ENCODE measurements at places on chromosomes 11 and 22.

DNA sequence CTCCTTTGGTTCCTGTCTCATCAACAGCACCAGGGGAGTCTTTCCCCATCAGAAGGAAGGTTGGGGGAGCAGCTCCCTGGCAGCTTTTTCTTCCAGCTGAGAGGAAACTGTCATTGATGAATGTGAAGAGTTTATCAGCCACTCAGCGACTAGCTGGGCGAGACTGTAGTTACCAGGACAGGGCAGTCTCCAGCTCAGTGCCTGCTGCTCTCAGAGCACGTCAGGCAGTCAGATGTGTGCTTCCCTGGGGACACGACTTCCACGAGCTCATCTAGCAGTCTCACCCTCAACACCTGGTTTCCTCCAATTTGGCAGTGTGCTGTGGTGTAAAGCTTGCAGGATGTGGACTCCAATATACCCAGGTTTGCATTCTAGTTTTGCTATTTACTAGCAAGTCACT, 12.5 kb upstream of the C1QTNF4 start:
- DNase-seq: no peak

- no peak for DNase-seq
Measured at GRCh38 chr11:128285321-128285720, 302.0 kb downstream of the ETS1 start.

GRCh38 chr22:40123387-40123786, 54.3 kb upstream of the TNRC6B start:
- no peak for DNase-seq

- DNase-seq: no peak
Measured at GRCh38 chr11:4851033-4851432, 2.0 kb upstream of the OR51S1 start.

GRCh38 chr11:121483805-121484480, 31.2 kb upstream of the SORL1-AS1 start:
- DNase-seq: no peak

DNA sequence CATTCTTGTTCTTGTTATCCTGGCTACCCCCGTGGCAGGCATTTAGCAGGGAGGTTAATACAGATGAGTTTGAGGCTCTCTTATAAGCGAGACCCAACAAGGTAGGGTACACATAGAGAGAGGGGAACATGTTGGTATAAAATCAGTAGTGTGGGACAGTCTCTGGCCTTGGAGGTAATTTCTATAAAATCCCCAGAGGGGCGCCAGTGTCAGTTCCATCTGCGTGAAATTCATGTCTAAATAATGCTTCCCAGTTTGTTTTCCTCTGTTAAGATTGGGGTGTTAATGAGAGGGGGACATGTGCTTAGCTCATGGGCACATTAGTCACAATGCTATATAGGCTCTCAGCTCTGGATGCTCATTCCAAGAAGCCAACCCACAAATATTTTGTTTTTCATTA, 150.7 kb downstream of the MYO18B start:
- DNase-seq: no peak

DNA sequence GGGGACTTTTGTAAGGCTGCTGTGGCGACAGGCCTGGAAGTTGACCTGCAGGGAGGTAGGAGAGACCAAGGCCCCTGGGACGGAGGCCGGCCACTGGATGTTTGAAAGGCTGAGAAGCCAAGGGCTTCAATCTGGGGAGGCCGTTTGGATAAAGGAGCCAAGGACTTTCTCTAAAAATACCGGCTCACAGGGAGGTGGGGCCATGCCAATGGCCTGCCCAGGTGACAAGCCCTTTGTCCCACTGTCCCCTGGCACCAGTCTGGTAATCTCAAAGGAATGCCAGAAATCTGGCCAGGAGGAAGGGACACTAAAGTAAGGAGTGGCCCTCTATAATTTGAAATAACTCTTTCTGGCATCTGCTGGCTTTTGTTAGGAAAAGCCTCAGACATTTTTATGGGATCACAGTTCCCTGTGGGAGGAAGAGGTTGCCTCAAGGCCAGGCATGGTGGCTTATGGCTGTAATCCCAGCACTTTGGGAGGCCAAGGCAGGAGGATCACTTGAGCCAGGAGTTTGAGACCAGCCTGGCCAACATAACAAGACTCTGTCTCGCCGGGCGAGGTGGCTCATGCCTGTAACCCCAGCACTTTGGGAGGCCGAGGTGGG, 1.9 kb upstream of the CHKA start:
- no peak for DNase-seq

DNA sequence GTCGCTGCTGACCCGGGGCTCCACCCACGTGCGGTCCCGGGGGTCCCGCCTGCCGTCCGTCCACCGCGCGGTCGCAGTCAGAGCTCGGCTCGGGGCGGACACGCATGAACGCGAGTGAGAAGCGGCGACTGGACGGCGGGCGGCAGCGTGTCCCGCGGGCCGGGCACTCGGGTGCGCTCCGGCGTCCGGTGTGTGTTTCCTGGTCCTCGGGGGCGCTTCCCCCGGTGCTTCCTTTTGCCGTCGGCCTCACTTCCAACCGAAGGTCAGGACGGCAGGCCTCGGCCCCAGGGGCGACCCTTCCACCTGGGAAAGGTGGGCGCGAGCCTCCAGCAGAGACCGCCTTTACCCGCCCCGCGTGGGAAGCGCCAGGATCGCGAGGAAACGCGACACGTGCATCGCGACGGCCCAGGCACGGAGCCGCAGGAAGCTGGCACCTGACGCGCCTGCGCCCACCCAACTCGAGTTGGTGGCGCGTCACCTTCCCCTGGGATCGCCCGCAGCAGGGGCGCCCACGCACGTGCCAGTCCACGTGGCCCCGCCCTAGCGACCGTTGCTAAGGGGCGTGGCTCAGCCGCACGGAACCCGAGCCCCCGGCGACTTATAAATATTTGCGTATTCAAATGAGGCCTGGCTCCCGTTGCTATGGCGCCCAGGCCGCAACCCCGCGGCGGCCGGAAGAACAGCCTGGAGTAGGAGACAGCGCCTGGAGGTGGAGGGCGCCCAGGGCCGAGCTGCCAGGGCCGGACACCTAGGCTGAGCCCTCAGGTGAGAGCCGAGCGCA, at the start of gene LRRC56:
Gene LRRC56 (plus strand): TSS at position 687 of the 781 bp plus-strand sequence. CDS start 3,158 bp downstream, outside the sequence.
- peak; percentile 63 for DNase-seq

DNA sequence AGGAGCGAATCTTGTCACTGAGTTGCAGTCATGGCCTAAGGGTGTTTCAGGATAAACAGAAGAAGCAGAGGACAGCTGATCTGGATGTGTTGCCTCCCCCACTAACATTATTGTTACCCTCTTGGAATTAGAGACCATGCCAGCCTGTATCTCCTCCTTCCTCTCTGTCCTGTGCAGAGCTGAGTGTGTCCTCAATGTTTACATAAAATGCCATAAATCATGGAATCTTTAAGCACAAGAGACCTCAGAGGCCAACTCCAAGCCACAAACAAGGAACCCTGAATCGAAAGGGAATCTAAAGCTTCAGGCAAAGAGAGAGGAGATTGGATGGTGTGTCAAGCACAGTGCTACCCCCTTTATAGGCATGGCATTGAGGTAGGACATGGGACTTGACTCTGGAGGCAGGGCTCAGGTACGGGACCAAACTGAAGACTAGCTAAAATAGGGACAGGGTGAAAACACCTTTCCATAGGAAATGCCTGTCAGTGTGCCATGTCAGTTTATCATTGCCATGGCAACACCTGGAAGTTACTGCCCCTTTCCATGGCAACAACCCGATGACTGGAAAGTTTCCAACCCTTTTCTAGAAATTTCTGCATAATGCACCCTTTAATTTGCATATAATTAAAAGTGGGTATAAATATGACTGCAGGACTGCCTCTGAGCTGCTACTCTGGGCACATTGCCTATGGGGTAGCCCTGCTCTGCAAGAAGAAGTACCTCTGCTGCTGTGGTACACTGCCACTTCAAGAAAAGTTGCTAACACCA, 489.7 kb downstream of the MIAT start:
- no peak for DNase-seq

- DNase-seq: no peak
Measured at GRCh38 chr11:16528639-16529038, 172.3 kb upstream of the SOX6 start.

GRCh38 chr22:45426387-45426786, 12.9 kb downstream of the RIBC2 start:
- DNase-seq: no peak
